NCI-H748 treated with DMSO at 0.1 percent for 48 hours (cell line): ENCODE measurements at places on chromosomes 2 and 18.

DNA sequence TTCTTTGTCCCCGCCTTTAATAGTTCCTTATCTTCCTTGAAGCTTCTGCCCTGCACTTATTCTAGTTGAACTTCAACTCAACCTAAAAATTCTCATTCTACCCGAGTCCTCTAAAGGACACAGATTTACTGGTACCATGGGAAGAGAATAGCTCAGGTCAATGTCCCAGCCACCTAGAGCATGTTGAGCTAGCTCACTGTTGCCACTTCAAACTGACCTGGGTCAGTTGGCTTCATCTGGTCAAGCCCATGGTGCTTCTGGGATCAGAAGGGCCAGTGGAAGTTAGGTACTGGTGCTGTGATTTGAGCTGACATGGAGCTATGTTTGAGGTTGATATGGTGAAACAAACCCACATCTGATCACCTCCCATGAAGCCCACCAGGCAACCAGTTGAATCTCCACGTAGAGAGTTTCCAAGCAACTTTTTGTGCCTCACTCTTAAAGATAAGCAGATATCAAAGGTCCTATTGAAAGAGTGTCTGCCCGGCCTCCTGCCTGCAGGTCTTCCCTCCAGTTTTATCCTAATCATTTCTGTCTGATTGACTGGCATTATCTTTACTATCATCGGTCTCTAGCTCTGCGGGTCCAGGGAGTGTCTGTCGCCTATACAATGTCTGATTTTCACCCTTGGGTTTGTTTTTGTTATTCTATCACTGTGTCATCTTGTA lies 17.2 kb downstream of the GREB1 start:
- DNase-seq, result no peak

- no peak for DNase-seq
Measured at GRCh38 chr2:48228345-48228684, 301.6 kb upstream of the STON1 start.

DNA sequence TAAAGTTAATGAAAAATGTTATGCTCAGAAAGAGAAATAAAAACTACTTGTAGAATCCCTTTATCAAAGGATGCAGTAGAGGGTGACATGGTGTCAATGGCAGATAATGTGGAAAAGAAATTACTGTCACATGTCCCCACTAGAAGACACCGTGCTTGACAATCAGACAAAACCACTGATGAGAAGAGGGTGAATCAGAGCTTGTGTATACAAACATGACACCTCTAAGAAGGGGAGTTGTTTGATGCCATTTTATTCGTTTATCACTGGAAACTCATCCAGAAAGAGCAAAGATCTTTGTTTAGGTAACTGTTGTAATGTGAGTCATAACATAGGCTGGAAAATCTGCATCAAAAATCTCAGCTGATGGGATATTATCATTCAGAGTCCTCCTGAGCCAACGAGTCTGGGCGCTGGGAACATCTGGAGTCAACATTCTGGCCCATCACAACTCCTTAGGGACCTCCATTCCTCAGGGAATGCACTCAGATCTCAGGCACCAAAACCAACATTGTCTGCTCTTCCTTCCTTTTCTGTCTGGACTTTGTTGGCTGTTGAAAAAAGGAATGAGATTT lies 49.5 kb upstream of the RAB12 start:
- peak; percentile 6 for DNase-seq

DNA sequence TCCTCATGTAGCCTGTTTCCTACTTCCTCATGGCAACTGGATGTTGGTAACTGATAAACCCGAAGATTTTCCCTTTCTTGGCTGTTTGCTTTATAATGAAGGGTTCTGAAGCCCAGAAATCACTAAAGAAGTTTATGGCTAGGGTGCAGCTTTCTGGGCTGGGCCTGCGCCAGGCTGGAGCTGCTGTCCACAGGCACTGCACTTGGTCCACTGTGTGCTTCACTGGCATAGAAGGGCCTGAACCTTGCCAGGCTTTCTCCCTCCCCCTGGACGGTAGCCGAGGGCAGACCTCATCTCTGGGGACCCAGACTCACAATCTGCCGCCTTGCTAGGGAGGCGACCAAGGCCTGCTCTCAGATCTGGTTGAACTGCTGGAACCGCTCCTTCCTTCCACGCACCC lies 133.3 kb upstream of the SPRED2 start:
- DNase-seq, result no peak

DNA sequence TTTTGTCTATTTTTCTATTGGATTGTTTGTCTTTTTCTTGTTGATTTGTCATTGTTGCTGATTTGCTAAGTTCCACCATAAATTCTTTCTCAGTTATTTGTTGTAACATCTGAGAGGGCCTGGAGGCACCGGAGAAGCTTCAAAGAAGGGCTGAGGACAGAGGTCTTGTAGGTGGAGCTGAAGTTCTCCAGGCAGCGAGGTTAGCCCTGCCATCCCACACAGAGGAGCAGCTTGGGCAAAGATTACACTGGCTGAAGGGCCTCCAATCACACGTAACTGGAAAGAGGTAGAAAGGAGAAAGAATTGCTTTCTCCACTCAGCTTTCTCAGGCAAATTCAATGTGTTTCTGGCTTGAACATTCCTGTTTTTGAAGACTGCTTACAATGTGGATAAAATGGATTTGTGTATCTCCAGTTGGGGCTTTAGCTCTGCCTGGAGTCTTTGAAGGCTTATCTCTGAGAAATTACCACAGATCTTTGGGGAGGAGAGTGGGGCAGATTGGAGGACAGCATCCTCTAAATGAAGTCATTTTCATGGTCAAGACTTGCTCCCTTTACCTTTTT lies 21.1 kb upstream of the EMILIN2 start:
- DNase-seq, result no peak

GRCh38 chr2:238942726-238943300 lies 94.9 kb downstream of the TWIST2 start:
- DNase-seq, result no peak

GRCh38 chr2:67038195-67038594 lies 358.9 kb upstream of the ETAA1 start:
- no peak for DNase-seq

- DNase-seq, result no peak
Measured at GRCh38 chr2:96315400-96316071, 9.6 kb upstream of the ITPRIPL1 start.

GRCh38 chr2:55961318-55961911 lies 37.8 kb upstream of the EFEMP1 start:
- DNase-seq, result peak; percentile 8

- DNase-seq, result no peak
Measured at GRCh38 chr2:164868563-164869419, 27.2 kb upstream of the COBLL1 start.

- DNase-seq, result no peak
Measured at GRCh38 chr2:5661362-5661761, 30.8 kb upstream of the SOX11 start.

GRCh38 chr2:30048636-30049175 lies 98.1 kb upstream of the YPEL5 start:
- no peak for DNase-seq

DNA sequence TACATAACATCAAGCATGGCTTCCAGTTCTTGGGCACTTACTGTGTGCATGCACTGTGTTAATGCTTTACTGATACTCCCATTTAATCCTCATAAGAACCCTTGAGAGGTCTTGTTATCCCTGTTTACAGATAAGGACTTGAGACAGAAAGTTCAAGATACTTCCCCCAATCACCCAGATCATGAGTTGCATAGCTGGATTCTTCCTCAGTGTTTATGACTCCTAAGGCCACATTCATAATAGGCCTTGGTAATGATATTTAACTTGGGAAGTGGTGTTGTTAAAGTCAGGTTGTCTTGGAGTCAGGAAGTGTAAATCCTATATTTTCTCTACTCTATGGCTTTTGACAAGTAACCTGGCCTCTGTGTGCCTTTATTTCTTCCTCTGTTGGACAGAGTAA lies 22.7 kb downstream of the NOSTRIN start:
- DNase-seq, result no peak

DNA sequence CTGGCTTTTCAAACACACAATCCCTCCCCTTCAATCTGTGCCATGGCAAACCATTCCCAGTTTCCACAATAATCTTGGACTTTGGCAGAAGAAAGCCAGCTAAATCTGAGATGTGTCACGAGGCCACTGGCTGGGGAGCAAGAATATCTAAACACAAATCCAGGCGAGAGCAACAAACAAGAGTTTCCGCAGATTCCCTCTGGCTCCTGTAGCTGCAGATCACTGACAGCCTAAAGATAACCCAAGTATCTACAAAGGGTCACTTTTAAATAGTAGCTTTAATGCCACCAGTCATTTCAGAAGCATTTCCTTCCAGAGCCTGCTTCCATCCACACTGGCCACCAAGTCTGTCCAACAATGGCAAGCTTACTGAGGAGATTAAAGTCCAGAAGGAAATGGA lies 86.9 kb downstream of the ACVR1 start:
- no peak for DNase-seq

- peak; percentile 77 for DNase-seq
Measured at GRCh38 chr2:178320011-178320585, 125.8 kb downstream of the OSBPL6 start.

DNA sequence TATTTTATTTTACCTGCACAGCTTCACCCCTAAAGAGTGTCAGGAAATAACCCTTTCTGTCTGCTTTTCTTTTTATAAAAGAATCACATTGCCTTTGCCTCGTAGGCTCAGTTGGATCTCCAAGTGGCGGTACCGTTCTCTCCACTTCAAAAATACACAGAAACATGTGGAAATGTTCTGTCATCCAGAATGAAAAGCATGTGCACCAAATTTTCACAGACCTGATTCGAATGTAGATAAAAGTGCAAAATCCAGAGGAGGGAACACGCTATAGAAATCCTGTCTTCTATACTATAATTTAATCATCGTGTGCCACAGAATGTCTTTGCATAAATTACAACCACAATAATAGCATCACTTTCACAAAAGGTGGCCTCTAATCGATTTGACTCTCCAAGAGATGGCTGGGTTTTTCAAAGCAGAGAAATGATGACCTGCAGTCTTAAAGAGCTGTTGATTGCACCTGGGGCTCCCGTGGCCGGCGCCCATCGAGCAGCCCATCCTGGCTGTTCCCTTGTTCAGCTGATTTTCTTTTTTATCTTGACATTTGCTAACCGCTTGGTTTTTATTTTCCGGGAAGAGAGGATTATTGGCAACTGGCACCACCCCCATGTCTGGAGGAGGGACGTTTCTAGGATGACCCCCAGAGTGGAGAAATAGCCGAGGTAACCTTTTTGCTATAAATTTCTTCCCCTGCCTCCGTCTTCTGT lies 290.2 kb downstream of the SOX11 start:
- no peak for DNase-seq

DNA sequence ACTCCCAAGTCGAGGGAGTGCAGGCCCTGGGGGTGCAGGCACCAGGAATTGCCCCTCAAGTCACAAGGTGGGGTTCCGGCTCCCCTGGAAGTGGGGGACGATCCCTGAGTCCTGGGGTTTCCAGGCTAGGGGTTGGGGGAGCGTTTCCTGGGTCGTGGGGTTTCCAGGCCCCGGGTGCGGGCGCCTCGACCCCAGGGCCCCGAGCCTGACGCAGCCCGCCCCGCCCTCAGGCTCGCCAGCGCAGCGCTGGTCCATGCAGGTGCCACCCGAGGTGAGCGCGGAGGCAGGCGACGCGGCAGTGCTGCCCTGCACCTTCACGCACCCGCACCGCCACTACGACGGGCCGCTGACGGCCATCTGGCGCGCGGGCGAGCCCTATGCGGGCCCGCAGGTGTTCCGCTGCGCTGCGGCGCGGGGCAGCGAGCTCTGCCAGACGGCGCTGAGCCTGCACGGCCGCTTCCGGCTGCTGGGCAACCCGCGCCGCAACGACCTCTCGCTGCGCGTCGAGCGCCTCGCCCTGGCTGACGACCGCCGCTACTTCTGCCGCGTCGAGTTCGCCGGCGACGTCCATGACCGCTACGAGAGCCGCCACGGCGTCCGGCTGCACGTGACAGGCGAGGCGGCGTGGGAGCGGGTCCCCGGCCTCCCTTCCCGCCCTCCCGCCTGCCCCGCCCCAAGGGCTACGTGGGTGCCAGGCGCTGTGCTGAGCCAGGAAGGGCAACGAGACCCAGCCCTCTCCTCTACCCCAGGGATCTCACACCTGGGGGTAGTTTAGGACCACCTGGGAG lies 12.0 kb downstream of the SIGLEC15 start:
- DNase-seq, result peak; percentile 35

DNA sequence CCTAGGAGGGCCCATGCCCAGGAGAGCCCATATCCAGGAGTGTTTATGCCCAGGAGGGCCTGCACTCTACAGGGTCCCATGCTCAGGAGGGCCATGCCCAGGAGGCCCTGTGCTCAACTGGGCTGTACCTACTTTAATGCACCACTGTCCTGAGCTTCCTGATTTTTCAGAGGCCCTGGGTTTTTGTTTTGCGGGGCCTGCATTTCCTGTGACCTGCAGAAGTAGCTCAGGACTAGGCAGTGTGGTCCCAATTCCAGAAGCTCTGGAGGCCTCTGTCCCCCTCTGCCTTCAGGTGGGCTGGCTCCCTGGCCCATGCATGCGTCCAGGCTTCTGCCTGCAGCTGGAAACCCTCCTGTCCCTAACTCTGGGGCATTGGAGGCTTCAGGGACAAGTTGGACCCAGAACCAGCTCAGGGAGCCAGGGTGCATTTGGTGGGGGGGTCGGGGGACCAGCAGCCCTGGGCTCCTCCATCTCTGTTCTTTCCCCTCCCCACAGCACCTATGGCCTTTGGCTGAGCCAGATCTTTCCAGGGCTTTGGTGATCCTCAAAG lies 10.8 kb downstream of the GPR35 start:
- no peak for DNase-seq

DNA sequence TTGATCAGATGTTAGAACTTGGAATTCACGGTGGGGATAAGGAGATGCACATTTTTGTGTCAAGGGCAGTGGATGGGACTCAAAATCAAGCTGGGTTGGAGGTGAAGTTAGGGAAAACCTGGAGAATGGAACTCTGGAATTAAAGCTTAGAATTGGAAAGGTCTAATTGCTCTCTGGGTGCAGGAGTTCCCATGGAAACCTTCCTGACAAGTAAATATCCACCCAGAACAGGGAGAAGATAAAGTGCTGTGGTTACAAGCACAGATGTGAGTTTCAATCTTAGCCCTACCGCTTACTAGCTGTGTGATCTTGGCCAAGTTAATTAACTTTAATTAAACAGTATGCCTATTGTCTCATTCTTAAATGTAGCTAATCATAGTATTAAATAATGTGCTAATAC lies 71.3 kb upstream of the TCF7L1 start:
- DNase-seq, result no peak

GRCh38 chr2:228866781-228867180 lies 404.3 kb downstream of the PID1 start:
- DNase-seq, result no peak

- no peak for DNase-seq
Measured at GRCh38 chr2:17713291-17713690, 40.3 kb downstream of the SMC6 start.

DNA sequence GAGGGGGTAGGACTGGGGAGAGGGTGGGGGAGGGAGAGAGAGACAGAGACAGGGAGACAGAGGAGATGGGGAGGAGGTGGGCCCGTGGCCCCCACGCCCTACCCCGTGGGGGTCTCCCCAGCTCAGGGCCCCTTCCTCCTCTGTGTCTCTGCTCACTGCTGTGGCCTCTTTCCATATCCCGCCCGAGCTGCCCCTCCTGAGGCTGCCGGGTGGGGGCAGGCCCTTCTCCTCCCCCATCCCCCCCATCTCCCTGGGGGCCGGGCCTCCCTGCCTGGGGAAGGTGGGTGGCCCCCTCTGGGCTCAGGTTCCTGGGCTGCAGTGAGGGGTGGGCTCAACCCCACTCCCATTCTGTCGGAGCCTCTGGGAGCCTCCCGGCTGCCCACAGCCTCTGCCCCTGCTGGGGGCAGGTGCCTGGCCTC lies 332 bp upstream of the PDCD1 start:
- DNase-seq, result no peak
